ENCODE measurements at places on chromosomes 1 and 21.

- no peak for DNase-seq
Observed at GRCh38 chr1:12112711-12113161, 49.6 kb downstream of the TNFRSF8 start.

GRCh38 chr1:164051782-164052181, 507.2 kb upstream of the PBX1 start:
- no peak for DNase-seq

GRCh38 chr1:231855926-231856325, 229.3 kb downstream of the DISC1 start:
- no peak for DNase-seq

- peak; percentile 7 for DNase-seq
Observed at GRCh38 chr21:26032263-26032662, 138.3 kb downstream of the APP start.

- DNase-seq: no peak
Observed at GRCh38 chr1:56468518-56468917, 110.8 kb downstream of the PLPP3 start.

GRCh38 chr1:34780528-34780927, 486 bp upstream of the GJB3 start:
- DNase-seq: no peak

DNA sequence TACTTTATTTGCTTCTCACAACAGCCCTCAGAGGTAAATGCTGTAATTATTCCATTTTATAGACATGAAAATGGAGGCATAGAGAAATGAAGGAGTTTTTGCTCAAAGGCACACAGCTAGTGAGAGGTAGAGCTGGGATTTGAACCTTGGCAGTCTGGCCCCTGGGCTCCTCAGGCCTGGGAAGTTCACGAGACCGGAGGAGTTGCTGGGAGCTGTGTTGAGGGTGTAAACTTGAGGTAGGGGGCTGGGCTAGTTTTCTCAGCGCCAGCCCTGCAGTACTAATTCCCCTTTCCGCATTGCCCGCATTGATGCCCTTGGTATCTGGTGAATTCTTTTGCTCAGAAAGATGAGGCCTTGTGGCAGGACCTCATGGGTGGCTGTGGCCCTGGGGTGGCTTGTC, 73.3 kb downstream of the PTPRU start:
- no peak for DNase-seq

DNA sequence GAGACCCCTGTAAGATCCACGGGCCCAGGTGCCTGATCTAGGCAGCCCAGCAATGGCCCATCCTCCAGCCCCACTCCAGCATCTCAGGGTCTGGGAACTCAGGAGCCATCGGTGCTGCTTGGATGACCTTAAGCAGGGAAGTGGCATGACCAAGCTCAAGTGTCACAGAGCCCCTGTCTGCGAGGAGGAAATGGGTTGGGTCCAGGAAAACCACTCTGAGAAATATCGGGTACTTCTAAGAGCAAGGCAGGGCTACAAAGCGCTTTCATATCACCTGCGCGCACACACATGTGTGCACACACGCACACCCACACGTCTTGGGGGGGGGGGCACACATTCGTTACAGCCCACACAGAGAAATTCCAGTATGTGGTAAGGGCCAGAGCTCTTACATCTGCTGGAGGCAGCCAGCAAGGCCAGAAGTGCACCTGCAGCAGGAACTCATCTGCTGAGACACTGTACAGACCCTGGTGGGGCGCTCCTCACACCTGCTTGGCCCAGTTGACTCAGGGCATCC, 32.6 kb upstream of the SPOCD1 start:
- peak; percentile 39 for DNase-seq

DNA sequence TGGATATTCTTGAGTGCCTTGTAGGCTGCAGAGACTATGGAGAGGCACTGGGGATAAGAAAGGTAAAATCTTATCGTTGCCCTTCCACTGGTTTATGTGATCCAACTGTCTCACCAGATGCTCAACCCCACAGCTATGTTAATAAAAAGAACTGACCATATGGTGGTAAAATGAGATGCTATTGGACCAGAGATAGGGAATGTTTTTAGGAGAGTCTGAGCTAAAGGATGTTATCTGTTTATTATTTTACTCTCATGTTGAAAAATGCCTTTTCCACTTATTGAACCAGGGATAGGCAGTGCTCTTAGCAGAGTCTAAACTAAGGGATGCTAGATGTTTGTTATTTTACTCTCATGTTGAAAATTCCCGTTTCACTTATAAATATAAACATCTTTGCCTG, 172.8 kb upstream of the GREM2 start:
- no peak for DNase-seq

GRCh38 chr1:17958704-17959103, 148.9 kb upstream of the IGSF21 start:
- DNase-seq: no peak

GRCh38 chr1:51101976-51102375, at the start of gene C1orf185:
Gene C1orf185, plus strand, starts transcription at chr1:51102228. Its CDS starts 6 bp downstream, at chr1:51102234.
- DNase-seq: no peak

GRCh38 chr1:92701147-92701546, 83.8 kb downstream of the EVI5 start:
- no peak for DNase-seq

DNA sequence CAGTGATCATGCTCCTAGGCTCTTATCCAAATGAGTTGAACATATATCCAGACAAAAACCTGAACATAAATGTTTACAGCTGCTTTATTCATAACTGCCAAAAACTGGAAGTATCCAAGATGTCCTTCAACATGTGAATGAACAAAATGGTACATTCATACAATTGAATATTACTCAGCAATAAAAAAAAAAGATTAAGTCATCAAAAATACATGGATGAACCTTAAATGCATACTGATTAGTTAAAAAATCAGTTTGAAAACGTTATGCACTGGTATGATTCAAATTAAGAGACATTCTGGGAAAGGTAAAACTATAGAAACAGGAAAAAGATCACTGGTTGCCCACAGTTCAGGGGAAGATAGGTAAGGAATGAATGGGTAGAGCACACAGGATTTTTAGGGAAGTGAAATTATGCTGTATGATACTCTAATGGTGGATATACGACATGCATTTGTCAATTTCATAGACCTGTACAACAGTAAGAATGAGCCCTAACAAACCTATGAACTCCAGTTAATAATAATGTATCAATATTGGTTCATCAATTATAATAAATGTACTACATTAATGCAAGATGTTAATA, 3.1 kb downstream of the LRRC40 start:
- no peak for DNase-seq

DNA sequence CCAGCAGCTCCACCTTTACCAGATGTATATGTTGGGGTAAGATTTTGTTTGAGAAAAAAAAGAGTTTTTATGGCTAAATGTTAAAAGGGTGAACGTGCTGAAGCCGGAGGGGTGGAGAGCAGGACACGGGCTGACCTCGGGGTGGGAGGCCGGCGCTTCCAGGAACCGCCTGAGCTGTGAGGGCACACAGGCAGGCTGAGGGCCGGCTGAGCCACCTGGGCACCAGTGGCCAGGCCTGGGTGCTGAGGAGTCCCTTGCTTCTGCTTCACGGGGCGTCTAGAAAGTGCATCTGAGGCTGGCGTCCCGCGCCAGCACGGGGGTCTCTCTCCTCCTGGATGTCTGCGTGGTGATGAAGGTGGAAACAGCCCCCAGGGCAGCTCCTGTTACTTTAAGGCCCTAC, 33.6 kb upstream of the ADARB1 start:
- DNase-seq: no peak

GRCh38 chr1:3105167-3105863, 36.3 kb downstream of the PRDM16 start:
- DNase-seq: no peak

DNA sequence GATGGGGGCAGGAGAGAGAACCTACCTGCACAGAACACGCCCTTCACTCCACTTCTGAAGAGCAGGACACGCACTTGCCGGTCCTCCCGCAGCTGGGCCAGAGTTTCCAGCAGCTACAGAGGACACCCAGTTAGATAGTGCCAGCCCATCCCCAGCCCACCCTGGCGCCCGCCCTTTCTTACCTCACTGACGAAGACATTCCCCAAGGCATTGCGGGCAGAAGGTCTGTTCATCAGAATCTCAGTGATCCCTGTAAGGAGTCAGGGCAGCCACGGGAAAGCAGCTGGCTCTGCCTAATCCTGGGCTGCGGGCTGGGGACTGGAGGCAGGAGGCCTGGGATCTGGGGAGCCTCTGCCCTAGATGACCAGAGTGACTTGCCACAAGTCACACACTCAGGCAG, 10.0 kb downstream of the ECHDC2 start:
- no peak for DNase-seq

DNA sequence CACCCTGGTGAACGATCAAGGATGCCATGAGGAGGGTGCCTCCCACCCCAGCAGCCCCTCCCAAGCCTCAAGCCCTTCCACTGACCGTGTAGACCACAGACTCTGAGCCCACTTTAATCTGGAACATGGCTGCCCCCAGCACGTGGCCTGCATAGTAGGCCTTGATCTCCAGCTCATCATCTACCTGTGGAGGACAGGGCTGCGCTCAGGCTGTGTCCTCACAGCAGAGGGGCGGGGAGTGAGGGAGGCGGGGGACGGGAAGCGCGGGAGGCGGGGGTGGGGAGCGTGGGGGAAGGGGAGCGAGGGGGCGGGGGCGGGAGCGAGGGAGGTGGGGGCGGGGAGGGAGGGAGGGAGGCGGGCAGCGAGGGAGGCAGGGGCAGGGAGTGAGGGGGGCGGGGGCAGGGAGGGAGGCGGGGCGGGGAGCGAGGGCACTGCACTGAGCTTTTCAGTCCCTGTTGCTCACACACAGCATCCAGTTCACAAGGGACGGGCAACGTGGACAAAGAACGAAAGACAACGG, 7.1 kb downstream of the PUSL1 start:
- DNase-seq: no peak

DNA sequence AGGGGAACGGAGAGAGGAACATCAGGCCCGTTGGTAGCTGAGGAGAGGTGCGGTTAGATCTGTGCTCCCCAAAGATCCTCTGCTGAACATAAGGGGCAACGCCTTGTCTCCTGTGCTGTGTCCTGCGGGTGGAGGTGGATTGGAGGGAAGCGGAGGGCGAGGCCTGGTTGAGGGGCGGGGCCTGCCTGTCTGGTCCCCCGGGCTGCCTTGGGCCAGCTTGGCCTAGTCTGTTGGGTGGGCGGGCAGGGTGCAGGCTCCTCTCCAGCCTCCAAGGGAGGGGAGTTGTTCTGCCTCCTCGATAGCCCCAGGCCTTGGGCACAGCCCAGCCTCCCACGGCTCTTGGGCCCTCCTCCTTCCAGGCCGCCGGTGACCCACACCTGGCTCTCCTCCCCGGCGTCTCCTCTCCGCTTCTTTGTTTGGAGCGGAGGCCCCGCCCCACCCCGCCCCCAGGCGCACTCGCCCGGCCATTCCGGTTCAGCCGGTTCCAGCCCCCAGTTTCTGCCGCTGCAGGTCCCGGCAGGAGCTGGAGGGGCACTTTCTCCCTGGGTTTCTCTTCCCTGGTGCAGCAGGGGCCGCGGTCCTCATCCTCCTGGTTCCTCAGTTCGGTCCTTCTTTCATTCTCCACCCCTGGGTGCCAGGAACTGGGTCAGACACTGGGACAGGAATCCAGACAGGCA, 19.4 kb downstream of the PTPRF start:
- DNase-seq: no peak

DNA sequence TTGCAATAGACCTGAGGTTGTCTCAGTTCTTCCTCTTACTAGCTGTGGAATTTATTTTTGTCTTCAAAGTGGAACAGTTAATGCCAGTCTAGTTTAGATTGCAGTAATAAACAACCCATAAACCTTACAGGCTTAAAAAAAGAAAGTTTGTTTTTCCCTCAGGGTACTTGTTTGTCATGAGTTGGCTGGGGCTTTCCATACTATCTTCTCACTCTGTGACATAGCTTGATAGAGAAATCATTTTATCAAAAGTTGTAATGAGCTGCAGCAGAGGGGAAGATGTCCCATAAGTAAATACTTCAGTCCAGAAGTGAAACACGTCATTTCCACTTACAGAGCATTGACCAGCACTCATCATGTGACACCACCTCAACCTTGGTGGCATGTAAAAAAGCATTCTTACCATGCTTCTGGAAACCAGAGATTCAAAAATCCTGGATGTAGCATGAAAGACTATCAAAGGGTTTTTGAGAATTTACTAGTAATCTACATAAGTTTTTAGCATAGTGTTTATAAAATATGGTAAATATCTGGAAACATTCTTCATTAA, 62.8 kb upstream of the COL11A1 start:
- no peak for DNase-seq

DNA sequence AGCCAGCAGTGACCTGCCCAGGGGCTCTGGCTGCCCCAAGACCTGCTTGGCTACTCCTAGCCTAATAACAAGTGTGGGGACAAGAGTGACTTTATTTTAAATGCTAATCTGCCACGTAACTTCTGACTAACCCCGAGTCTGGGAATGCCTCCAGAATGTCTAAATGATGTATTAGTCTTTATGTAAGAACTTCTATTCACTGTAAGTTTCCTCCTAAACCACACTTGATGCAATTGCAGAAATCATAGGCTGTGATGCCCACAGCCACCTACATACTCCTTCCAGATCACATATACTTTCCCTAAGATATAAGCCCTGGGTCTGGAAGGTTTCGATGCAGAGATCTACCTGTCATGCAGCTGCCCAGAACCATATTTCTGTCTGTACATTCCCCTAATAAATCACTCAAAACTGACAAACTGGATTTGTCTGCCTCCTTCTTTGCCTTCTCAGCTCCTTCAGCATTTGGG, 5.9 kb upstream of the VPS45 start:
- DNase-seq: no peak

DNA sequence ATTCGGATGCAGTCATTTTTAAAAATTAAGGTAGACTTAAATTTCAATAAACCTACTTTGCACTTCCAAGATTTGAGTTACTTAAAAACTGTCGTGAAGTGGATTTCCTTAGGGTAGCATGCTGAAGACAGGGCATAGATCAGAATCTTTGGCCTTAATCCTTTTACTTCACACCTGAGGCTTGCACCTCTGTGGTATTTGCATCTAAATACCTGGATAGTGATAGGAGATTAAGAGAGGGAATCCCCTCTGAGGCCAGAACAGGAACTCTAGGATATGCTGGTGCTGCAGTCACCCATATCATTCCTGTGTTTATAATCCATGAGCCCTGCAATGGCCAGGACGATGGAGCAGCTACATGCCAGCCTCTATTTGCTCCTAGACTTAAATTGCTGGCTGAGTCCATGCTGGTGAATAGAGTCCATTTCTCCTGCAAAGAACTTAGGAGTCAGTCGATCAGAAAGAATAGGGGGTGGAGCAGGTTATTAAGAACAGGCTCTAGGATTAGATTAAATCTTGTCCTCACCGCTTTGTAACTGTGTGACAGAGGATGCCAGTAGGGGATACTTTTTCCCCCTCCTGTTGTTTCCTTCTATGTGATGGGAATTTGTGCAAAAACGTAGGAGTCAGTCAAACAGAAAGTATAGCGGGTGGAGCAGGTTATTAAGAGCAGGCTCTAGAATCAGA, 333.6 kb downstream of the DUSP10 start:
- no peak for DNase-seq

- no peak for DNase-seq
Observed at GRCh38 chr1:106022312-106022902, 1034.1 kb upstream of the PRMT6 start.

DNA sequence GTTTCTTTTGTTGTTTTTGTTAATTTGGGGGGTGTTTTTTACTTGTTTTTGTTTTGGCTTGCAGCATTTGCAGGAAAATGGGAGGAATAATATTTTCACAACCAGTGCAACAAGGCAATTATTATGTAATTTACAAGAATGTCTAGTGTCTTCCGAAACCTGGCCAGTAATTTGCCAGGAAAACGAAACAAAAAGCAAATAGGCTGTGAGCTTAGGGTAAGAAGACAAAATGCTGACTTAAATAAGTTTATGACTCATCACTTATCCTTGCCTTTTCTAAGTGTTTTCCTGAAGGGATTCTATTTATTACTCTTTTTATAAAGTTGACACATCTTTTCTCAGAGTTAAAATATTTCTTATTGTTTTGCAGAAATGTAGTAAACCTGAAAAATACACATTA, 49.8 kb downstream of the KCNT2 start:
- no peak for DNase-seq

Data from stimulated activated CD4-positive, alpha-beta T cell treated with anti-CD3 and anti-CD28 coated beads, Interleukin-2, amount 100 ng/mL, for 24 hours (primary cell).